CD4-positive, alpha-beta T cell (primary cell): ENCODE measurements at places on chromosomes 2 and 18.

GRCh38 chr2:187541086-187542085, 12.8 kb downstream of the TFPI start:
- H3K27ac ChIP-seq: no peak overlapping the region
- no peaks in the 10 kb centered on the region for H3K4me1 ChIP-seq
- H3K4me3 ChIP-seq: no peak overlapping the region
- no peaks in the 10 kb centered on the region for H3K36me3 ChIP-seq

- no peak for DNase-seq
- H3K27me3 ChIP-seq: peaks cover 2% of the 10 kb centered on the region
- no peak overlapping the region for H3K27ac ChIP-seq
- H3K4me3 ChIP-seq: no peak overlapping the region
Measured at GRCh38 chr2:235594041-235594440, 100.2 kb downstream of the AGAP1 start.

- H3K27ac ChIP-seq: no peak overlapping the region
- no peaks in the 10 kb centered on the region for H3K36me3 ChIP-seq
- DNase-seq: no peak
- no peaks in the 10 kb centered on the region for H3K4me1 ChIP-seq
- H3K4me3 ChIP-seq: no peak overlapping the region
Measured at GRCh38 chr2:72003124-72003523, 144.5 kb downstream of the CYP26B1 start.

DNA sequence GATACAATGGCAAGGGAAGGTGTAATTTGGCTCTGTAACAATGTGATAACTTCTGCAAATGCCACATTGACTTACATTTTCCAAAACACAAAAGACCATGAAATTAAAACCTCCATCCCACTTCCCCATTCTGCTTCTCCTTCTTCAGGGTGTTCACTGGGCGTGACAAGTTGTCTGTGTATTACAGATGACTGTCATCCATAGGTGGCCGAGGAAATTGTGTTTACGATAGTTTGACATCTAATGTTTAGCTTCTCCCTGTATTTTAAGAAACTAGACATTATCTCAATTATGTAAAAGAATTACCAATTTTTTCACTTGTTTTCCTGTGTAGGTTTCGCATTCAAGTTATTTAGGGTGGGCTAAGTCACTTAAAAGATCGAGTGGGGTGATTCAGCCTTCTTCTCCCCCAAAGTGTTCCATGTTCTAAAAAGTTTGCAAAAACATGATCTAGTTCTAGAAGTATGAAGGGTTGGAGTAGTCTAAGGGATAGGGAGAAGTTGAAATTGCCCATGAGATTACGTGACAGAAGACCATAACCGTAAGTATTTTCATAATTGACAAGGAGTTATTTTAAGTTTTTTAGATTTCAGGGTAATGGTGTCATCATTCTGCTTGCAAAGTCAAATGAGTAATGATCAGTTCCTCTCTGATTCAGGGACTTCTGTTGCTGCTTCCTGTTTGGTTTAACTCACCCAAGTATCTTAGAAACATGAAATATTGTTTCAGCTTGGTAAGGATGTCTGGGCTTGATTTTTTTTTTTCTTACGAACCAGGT, 25.2 kb upstream of the CYTIP start:
- no peak for DNase-seq
- peak overlapping the region; percentile 11 for H3K4me3 ChIP-seq
- H3K36me3 ChIP-seq: no peaks in the 10 kb centered on the region
- H3K27me3 ChIP-seq: no peaks in the 10 kb centered on the region

DNA sequence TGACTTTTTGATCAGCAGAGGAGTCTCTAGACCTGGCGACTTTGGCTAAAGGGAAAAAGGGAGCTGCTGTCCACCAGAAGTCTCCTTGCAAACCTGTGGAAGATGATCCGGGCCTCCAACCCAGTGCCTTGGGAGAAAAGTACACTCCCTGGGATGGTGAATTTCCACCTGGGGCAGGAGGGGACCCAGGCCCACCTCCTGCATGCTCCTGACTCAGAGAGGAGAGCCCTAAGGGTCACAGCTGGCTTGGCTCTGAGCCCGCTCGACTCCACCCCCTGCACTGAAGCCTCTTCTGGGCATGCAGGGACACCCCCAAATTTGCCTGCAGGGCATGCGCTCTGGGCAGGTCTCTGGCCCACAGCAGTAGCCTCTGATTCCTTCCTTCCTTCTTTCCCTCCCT, 66.5 kb downstream of the PDCL3 start:
- no peaks in the 10 kb centered on the region for H3K36me3 ChIP-seq
- peaks cover 25% of the 10 kb centered on the region for H3K4me1 ChIP-seq
- no peaks in the 10 kb centered on the region for H3K27me3 ChIP-seq
- no peak for DNase-seq

- H3K27ac ChIP-seq: no peak overlapping the region
- no peak for DNase-seq
- no peaks in the 10 kb centered on the region for H3K36me3 ChIP-seq
- peaks cover 2% of the 10 kb centered on the region for H3K4me1 ChIP-seq
Measured at GRCh38 chr2:113266431-113266830, 12.3 kb downstream of the PAX8 start.

DNA sequence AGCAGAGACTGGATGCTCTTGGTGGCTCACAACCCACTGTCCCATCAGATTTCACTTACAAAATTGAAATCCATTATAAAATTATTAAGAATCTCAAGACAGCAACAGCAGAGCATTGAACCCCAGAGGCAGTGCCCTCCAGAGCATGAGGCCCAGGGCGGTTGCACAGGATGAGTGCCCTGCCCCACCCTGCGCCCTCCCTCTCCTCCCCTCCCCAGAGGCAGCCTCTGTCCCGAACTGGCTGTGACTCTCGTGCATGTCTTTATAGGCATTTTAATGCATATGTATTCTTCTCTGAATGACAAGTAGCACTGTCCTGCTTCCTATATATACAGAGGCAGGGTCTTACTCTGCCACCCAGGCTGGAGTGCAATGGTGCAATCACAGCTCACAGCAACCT, 10.4 kb downstream of the MFSD2B start:
- no peak overlapping the region for H3K27ac ChIP-seq
- H3K4me3 ChIP-seq: no peak overlapping the region
- no peaks in the 10 kb centered on the region for H3K4me1 ChIP-seq
- DNase-seq: no peak

- H3K27ac ChIP-seq: no peak overlapping the region
- no peaks in the 10 kb centered on the region for H3K27me3 ChIP-seq
- DNase-seq: no peak
Measured at GRCh38 chr2:29531626-29532025, 389.8 kb downstream of the ALK start.

DNA sequence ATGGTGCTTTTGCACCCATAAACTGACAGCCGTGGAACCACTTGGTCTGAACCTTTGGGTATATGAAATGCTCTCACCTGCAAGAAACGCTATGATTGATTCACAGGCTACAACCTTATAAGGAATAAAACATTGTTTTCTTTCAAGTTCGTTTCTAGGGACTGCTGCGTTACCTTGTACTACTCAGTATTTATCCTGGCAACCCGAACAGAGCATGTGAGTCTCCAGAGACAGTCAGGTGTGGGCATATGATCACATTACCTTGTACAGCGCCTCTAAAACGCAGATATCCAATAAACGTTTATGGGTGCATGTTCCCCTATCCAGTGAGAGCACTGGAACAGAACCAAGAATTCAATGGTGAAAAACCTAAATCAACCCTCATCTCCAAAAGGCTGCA, 1.7 kb downstream of the CCBE1 start:
- peaks cover 8% of the 10 kb centered on the region for H3K4me1 ChIP-seq
- no peaks in the 10 kb centered on the region for H3K36me3 ChIP-seq
- H3K27ac ChIP-seq: no peak overlapping the region
- H3K27me3 ChIP-seq: peaks cover 45% of the 10 kb centered on the region

- H3K36me3 ChIP-seq: no peaks in the 10 kb centered on the region
- no peaks in the 10 kb centered on the region for H3K27me3 ChIP-seq
- no peak overlapping the region for H3K4me3 ChIP-seq
- H3K4me1 ChIP-seq: no peaks in the 10 kb centered on the region
- DNase-seq: no peak
Measured at GRCh38 chr2:58514252-58514651, 273.1 kb upstream of the FANCL start.

GRCh38 chr2:11551569-11552259, 17.9 kb downstream of the GREB1 start:
- no peaks in the 10 kb centered on the region for H3K4me1 ChIP-seq
- peaks cover 7% of the 10 kb centered on the region for H3K27me3 ChIP-seq
- no peaks in the 10 kb centered on the region for H3K36me3 ChIP-seq

DNA sequence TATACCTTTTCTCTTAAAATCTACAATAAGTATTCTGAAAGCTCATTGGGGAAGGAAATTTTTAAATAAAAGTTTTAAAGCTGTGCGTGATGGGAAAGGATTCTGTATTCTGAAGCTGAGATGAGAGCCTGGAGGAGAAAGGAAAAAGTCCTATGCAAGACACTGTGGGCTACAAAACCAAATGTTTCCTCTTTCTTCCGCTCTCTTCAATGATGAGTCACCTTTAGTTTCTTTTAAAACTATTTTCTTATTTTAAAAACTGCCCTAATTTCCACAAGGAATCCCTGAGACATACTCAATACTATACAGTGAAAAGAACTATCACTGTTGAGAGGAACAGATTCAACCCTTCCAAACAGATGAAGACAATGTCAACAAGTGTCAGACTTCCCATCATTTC, 87.4 kb downstream of the INO80D start:
- H3K27ac ChIP-seq: no peak overlapping the region
- no peaks in the 10 kb centered on the region for H3K27me3 ChIP-seq
- DNase-seq: no peak

- H3K36me3 ChIP-seq: peaks cover 19% of the 10 kb centered on the region
- H3K27ac ChIP-seq: no peak overlapping the region
- H3K4me1 ChIP-seq: peaks cover 3% of the 10 kb centered on the region
Measured at GRCh38 chr2:241224018-241224850, 35.8 kb downstream of the ANO7 start.

- H3K4me1 ChIP-seq: peaks cover 19% of the 10 kb centered on the region
- DNase-seq: no peak
- H3K27me3 ChIP-seq: no peaks in the 10 kb centered on the region
- no peak overlapping the region for H3K27ac ChIP-seq
Measured at GRCh38 chr2:148565272-148565894, 79.2 kb upstream of the EPC2 start.

GRCh38 chr2:27667446-27667845, 3.8 kb downstream of the SLC4A1AP start:
- peaks cover 45% of the 10 kb centered on the region for H3K36me3 ChIP-seq
- peaks cover 23% of the 10 kb centered on the region for H3K4me1 ChIP-seq
- H3K27ac ChIP-seq: no peak overlapping the region
- H3K27me3 ChIP-seq: no peaks in the 10 kb centered on the region
- no peak overlapping the region for H3K4me3 ChIP-seq

- no peak overlapping the region for H3K27ac ChIP-seq
- no peaks in the 10 kb centered on the region for H3K36me3 ChIP-seq
- no peaks in the 10 kb centered on the region for H3K27me3 ChIP-seq
- H3K4me1 ChIP-seq: no peaks in the 10 kb centered on the region
- H3K4me3 ChIP-seq: no peak overlapping the region
Measured at GRCh38 chr2:99507937-99508818, 18.4 kb upstream of the REV1 start.

- no peaks in the 10 kb centered on the region for H3K36me3 ChIP-seq
- no peaks in the 10 kb centered on the region for H3K27me3 ChIP-seq
- H3K4me3 ChIP-seq: no peak overlapping the region
- DNase-seq: no peak
Measured at GRCh38 chr18:9804517-9805104, 81.2 kb upstream of the TXNDC2 start.

GRCh38 chr18:52824126-52824525, 484.1 kb downstream of the DCC start:
- no peak for DNase-seq
- H3K27me3 ChIP-seq: no peaks in the 10 kb centered on the region
- H3K4me1 ChIP-seq: no peaks in the 10 kb centered on the region
- no peak overlapping the region for H3K27ac ChIP-seq

DNA sequence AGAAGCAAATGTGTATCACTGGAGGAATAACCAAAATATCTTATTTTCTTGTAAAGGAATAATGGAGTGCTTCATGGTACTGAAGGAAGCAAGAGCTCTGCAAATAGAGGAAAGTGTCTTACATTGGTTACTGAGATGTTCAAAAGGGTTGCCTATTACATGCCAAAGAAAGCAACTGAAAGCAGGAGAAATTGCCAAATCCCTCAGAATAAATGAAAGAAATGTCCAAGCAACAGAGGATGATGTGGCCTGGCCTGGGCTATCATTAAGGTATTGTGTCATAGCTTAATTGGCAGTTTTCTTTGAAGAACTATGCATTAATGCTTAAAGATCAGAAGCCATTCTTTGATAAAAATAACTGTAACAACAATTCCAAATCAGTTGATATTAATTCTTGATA, 173.7 kb downstream of the RAB3GAP1 start:
- H3K27me3 ChIP-seq: no peaks in the 10 kb centered on the region
- no peak for DNase-seq
- no peaks in the 10 kb centered on the region for H3K4me1 ChIP-seq
- H3K36me3 ChIP-seq: no peaks in the 10 kb centered on the region

GRCh38 chr2:96942907-96943632, 43.3 kb downstream of the FAM178B start:
- H3K4me1 ChIP-seq: peaks cover 29% of the 10 kb centered on the region
- H3K4me3 ChIP-seq: no peak overlapping the region
- no peak for DNase-seq
- H3K36me3 ChIP-seq: no peaks in the 10 kb centered on the region
- no peaks in the 10 kb centered on the region for H3K27me3 ChIP-seq
- H3K27ac ChIP-seq: no peak overlapping the region

DNA sequence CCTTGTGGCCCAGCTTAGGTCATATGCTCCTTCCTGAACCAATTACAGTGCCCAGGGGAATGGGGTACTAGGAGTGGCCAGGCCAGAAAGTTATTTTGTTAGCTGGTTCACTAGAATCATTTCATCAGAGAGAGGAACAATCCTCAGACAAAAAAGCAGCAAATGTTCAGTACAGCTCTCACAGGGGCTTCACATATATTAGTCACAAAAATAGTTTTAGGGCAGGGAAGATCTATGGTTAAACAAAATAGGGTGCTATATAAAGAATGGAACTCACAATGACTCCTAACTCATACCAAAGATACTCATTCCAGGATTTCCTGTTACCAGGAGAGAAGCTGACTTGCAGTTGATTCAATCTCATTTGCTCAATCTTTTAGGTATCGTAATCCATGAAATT, 71.0 kb downstream of the CWC22 start:
- H3K36me3 ChIP-seq: peaks cover 4% of the 10 kb centered on the region
- H3K4me3 ChIP-seq: no peak overlapping the region
- no peaks in the 10 kb centered on the region for H3K27me3 ChIP-seq
- no peaks in the 10 kb centered on the region for H3K4me1 ChIP-seq
- no peak for DNase-seq

GRCh38 chr2:42102024-42102590, 54.3 kb downstream of the PKDCC start:
- H3K4me1 ChIP-seq: peaks cover 98% of the 10 kb centered on the region
- H3K27ac ChIP-seq: peak overlapping the region; percentile 100
- peak; percentile 91 for DNase-seq
